ENCODE measurements at places on chromosomes 11 and 22. TPM values are rescaled to one million over a fixed set of nuclear protein-coding genes. Genes with fewer than 3 reads are reported as not detected.
A peak's percentile ranks its signal among the peaks of the same experiment; 100 is the strongest.

The DEFB131B gene
- total RNA-seq, result not detected

- no peak for ATAC-seq
Observed at GRCh38 chr11:80916173-80916798, 1475.5 kb upstream of the TENM4 start.

DNA sequence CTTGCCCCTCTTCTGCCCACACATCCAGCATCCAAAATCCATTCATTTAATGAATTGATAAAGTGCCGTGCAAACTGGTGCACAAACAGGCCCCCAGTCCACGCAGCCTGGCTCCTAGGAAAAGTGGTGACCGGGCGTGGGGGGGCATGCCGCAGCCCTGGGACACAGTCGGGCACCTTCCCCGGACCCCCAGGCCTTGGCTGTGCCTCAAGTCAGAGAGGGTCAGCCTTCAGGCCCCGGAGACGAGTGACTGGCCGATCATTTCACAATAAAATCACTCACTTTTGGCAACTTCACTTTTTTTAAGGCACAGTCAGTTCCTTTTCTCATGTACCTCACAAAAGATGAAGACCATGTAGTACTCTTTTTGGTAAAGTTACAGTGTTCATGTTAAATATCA, 8.0 kb downstream of the CDPF1 start:
- no peak for ATAC-seq

GRCh38 chr11:116130122-116130521, 625.9 kb upstream of the CADM1 start:
- no peak for ATAC-seq

GRCh38 chr11:77819921-77820564, 479 bp downstream of the RSF1 start:
- no peak for ATAC-seq

GRCh38 chr11:69705901-69706787, 2.3 kb upstream of the FGF19 start:
- ATAC-seq, result no peak

DNA sequence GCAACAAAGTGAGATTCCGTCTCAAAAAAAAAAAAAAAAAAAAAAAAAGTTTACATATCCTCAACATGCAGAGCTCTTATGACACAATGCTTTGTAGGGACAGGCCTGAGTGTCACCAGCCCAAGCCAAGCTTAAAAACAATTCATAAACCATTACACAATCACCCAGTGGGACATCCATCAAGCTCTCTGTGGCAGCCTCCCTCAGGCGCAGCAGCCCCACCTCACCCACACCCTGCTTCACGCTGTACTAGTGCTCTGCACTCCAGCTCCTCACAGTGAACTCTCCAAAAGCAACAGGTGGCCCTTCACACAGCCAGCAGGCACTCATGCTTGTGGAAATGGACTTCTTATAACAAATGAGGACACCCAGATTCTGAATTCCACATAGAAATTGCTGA, 3.5 kb upstream of the FOXRED2 start:
- ATAC-seq, result peak; percentile 74

- ATAC-seq, result no peak
Observed at GRCh38 chr11:85062659-85063058, 564.5 kb downstream of the DLG2 start.

Data from gastroesophageal sphincter (tissue), 4 donors.